ENCODE measurements at places on chromosomes 5 and 9. TPM values are rescaled to one million over a fixed set of nuclear protein-coding genes. Genes with fewer than 3 reads are reported as not detected.

GRCh38 chr5:118628660-118629354 lies 359.5 kb downstream of the DTWD2 start:
- H3K4me3 ChIP-seq = no peak overlapping the region
- H3K27me3 ChIP-seq = no peaks in the 10 kb centered on the region
- H3K4me1 ChIP-seq = no peaks in the 10 kb centered on the region
- no peak overlapping the region for H3K27ac ChIP-seq
- DNase-seq = no peak

- H3K4me1 ChIP-seq = no peaks in the 10 kb centered on the region
- no peak overlapping the region for H3K4me3 ChIP-seq
- no peaks in the 10 kb centered on the region for H3K36me3 ChIP-seq
- H3K27ac ChIP-seq = no peak overlapping the region
- no peak for DNase-seq
Observed at GRCh38 chr9:108217431-108218349, 638.1 kb downstream of the ACTL7B start.

- H3K4me1 ChIP-seq = peaks cover 3% of the 10 kb centered on the region
- H3K36me3 ChIP-seq = no peaks in the 10 kb centered on the region
- DNase-seq = no peak
- H3K4me3 ChIP-seq = no peak overlapping the region
- no peak overlapping the region for H3K27ac ChIP-seq
- no peaks in the 10 kb centered on the region for H3K27me3 ChIP-seq
Observed at GRCh38 chr9:134127616-134128015, 8.3 kb upstream of the WDR5 start.

- no peaks in the 10 kb centered on the region for H3K36me3 ChIP-seq
- H3K4me3 ChIP-seq = no peak overlapping the region
- no peaks in the 10 kb centered on the region for H3K4me1 ChIP-seq
- DNase-seq = no peak
- H3K27me3 ChIP-seq = no peaks in the 10 kb centered on the region
- H3K27ac ChIP-seq = no peak overlapping the region
Observed at GRCh38 chr5:164869325-164869724, 1363.9 kb downstream of the MAT2B start.

- peaks cover 4% of the 10 kb centered on the region for H3K4me1 ChIP-seq
- H3K4me3 ChIP-seq = no peak overlapping the region
- H3K36me3 ChIP-seq = peaks cover 58% of the 10 kb centered on the region
- H3K27me3 ChIP-seq = no peaks in the 10 kb centered on the region
Observed at GRCh38 chr5:172093559-172093958, 87.1 kb upstream of the FBXW11 start.

The SV2C gene
- not detected for total RNA-seq

- H3K27me3 ChIP-seq = no peaks in the 10 kb centered on the region
- no peak overlapping the region for H3K4me3 ChIP-seq
- no peak overlapping the region for H3K27ac ChIP-seq
- H3K4me1 ChIP-seq = no peaks in the 10 kb centered on the region
- DNase-seq = no peak
Observed at GRCh38 chr5:27494887-27495286, 456.5 kb upstream of the CDH9 start.

The PCDHB9 gene
- not detected for total RNA-seq

- no peak overlapping the region for H3K27ac ChIP-seq
- DNase-seq = no peak
Observed at GRCh38 chr5:120073722-120074121, 390.4 kb upstream of the PRR16 start.

- peak overlapping the region; percentile 32 for H3K27ac ChIP-seq
- DNase-seq = no peak
- H3K4me1 ChIP-seq = peaks cover 16% of the 10 kb centered on the region
- no peaks in the 10 kb centered on the region for H3K27me3 ChIP-seq
- peaks cover 15% of the 10 kb centered on the region for H3K36me3 ChIP-seq
Observed at GRCh38 chr9:130072515-130073235, 19.0 kb downstream of the GPR107 start.

DNA sequence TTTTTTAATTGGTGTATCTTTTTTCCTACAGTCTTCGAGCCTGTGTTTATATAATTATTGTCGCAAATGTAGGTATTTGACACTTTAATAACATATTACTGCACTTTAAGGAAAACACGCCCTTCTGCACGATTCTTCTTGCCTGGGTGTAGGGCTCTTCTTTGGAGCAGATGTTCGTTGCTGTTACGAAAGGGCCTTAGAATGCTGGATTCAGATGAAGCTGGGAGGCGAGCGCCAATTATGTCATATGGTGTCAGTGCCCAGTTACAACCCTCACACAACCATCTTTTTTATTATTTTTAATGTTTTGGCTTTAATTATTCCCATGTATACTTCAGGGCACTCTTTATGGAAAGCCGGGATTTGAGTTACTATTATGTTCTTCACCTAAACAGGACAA lies 553.0 kb downstream of the EBF1 start:
- H3K27ac ChIP-seq = no peak overlapping the region
- no peaks in the 10 kb centered on the region for H3K36me3 ChIP-seq
- H3K4me3 ChIP-seq = no peak overlapping the region
- H3K4me1 ChIP-seq = peaks cover 12% of the 10 kb centered on the region

DNA sequence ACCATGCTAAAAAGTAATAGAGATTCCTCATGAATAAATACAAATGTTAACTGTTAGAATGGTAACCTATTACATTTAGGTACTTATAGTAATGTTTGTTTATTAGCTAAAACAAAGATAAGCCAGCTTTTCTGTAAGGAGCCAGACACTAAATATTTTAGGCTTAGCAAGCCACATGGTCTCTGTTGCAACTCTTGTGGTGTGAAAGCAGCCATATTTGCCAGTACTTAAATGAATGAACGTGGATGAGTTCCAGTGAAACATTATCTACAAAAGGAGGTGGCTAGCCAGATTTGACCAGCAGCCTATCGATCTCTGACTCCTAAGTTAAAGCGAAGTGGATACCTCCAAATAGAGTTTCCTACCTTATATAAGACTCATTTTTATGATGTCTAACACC lies 331.6 kb downstream of the CDH12 start:
- no peak overlapping the region for H3K27ac ChIP-seq
- H3K36me3 ChIP-seq = no peaks in the 10 kb centered on the region
- H3K4me1 ChIP-seq = no peaks in the 10 kb centered on the region
- no peaks in the 10 kb centered on the region for H3K27me3 ChIP-seq
- no peak overlapping the region for H3K4me3 ChIP-seq
